ENCODE measurements at places on chromosomes 5 and 9.

GRCh38 chr9:137021979-137022661, 5.9 kb downstream of the ABCA2 start:
- peak; percentile 75 for DNase-seq

GRCh38 chr5:16013334-16014065, 166.1 kb downstream of the MARCHF11 start:
- peak; percentile 33 for DNase-seq

DNA sequence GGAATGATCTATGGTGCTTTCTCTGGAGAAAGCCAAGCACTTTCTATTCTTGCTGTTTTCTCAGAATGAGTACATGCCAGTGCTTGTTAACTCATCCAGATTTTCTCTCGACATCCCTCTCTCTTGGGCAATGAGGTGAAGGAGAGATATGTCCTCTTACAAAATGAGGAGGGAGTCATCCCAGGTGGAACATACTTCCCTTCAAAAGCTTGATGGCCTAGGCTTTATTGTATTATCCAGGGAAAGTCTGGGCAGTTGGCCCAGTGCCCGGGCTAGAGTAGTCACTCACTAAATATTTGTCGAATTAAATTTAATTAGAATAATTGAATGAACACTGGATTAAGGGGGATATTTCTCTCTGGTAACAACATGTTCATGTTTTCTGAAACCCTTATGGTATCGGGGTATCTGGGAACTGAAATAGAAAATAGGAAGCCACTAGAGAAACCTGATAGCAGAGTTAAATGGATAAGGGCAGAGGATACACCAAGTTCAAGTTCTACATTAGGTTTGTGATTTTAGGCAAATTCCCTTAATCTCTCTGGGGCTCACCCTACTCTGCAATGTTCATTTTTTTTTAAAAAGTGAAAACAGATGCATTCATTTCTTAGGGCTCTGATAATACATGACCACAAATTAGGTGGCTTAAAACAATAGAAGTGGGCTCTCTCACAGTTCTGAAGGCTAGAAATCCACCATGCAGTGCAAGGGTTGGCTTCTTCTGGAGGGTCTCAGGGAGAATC, 99.6 kb downstream of the LIFR start:
- no peak for DNase-seq

DNA sequence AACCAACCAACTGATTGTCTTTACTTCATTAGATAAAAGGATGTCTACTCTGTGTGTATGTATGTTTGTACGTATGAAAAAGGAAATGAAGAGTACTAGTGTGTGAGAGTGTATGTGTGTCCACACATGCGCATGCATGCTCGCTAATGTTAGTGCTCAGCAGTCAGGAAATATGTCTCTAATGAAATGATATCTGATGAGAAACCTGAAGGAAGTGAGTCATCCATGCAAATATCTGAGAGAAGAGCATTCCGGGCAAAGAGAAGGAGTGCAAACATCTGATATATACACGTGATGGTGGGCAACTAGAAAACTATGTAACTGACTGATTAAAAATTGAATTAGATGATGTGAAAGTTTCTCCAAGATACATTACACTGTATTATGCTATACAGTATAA, 29.6 kb upstream of the UGCG start:
- DNase-seq, result no peak

DNA sequence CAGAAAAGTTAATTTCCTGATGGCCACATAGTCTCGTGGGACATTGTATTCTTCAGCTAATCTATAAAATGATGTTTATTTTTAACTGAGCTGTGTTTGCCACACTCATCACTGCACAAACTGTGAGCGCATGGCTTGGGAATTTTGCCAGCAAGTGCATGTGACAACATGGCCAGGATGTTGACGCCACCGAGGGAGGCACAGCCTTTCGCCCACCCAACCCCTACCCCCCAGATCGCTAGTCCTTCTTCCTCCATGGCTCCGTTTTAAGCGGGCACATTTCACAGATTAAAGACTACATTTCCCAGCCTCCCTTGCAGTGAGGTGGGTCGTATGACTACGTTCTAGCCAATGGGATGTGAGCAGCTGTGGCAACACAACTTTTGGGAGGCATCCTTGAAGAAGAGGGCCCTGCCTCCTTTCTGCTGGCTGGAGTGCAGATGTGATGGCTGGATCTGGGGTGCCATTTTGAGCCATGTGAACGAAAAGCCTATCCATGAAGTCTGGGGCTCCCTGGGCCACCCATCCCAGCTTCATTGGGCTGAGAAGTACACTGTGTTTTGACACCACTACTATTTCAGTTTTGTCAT, 7.9 kb downstream of the NRARP start:
- peak; percentile 65 for DNase-seq

Data from SJCRH30 (cell line).